ENCODE measurements at places on chromosomes 4 and X.

GRCh38 chr4:181853881-181854511, 389.2 kb upstream of the TENM3 start:
- no peak for DNase-seq

DNA sequence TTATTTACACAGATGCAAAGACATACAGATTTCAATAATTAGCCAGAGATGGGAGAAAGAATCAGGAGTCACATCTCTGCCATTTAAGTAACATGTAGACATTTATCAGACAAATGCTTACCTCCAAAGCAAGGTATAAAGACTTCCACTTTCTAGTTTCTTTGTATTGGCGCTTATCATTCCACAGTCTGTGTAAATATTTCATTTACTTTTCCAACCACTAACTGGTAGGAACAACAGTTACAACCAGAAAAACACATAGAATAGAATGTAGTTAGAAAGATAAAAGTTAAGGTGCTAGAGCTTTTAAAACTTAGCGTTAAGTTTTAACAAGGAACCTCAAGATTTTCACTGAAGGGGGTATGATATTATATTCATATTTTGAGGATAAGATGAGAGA, 40.9 kb upstream of the UGT2B4 start:
- no peak for DNase-seq

DNA sequence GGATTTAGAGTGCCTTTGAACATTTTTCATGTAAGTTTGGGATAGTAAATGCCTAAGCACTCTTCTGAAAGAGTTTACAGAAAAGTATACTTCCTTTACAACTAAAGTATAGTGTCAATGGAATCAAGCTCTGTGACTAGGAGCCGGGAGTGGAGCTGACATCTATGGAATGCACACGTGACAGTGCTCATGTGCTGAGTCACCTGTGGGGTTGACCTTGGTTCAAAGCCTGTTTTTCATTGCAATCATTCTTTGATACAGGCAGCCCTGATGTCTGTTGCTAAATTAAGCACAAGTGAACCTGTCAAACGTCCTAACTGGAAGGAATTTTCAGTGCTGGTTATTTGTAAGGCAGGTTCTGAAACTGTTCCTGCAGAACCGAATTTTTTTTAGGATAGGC, 82.5 kb downstream of the GPAT3 start:
- DNase-seq = no peak

DNA sequence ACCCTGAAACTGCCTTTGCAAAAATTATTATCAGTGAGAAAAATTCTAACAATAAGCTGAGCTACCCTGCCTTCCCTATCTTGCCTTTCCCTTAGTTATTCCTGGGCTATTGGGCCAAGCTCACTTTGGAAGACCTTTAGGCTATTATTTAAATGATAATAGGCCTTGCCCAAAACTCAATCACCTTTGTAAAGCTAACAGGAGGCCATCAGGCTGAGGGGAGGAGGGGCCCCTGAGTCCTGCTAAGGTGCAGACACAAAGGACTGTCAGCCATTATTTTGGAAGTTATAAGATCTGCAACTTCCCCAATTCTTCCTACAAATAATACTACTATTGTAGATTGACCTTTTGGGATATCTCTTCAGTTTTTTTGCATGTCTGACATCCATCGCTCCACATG, 278.8 kb upstream of the DIAPH2 start:
- DNase-seq = no peak

GRCh38 chrX:150503898-150504219, 64.6 kb upstream of the MTM1 start:
- DNase-seq = no peak

GRCh38 chrX:71067712-71068043, 456 bp downstream of the SNX12 start:
- no peak for DNase-seq

DNA sequence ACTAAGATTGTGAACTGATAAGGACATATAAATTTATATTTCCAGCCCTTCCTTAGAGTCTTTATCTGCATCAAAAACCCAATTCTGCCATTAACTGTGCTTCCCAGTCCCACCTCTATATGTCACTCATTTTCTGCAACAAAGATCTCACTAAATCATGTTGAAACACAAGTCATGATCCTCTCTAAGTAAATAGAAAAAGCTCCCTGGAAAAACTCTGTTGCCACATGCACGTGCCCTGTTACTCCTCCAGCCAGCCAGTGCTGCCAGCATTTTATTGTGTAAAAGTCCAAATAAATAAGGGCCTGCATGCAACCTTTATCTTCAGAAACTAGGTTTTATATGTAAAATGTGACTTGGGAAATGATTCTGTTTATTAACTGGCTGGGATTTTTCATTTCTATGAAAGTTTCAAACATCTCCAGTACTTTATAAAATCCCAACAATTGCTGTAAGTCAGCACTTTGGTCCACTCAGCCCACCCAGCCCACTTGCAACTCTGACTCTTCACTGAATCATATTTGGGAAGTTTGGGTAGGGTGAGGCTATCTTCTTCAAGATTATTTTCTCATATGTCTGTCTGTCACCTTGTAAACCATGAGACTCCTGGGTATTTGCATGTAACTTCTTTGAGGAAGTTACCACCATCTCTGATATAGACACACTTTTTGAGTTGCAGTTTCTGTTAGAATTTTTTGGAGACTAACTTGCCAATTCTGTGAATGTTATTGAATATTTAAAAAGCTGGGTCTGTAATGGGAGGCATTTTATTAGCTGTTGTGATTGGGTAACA, 40.0 kb upstream of the SMARCA5 start:
- no peak for DNase-seq

- no peak for DNase-seq
These were observed 646.0 kb downstream of the RPA4 start for GRCh38 chrX:97529536-97530200.

DNA sequence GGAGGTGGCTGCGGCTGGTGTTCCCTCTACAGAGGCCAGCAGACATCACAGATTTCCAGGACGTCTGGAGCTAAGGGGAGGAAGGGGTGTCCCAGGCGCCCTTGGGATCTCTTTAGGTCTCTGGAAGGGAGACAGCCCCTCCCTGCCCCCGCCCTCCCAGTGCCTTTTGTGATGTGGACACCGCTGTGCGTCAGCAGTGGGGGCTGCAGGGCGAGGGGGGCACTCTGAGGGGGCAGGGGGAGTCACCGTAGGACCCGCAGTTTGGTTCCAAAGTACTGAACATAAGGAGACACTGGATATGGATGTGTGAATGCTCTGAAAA, 25.6 kb upstream of the MXD4 start:
- DNase-seq = no peak

DNA sequence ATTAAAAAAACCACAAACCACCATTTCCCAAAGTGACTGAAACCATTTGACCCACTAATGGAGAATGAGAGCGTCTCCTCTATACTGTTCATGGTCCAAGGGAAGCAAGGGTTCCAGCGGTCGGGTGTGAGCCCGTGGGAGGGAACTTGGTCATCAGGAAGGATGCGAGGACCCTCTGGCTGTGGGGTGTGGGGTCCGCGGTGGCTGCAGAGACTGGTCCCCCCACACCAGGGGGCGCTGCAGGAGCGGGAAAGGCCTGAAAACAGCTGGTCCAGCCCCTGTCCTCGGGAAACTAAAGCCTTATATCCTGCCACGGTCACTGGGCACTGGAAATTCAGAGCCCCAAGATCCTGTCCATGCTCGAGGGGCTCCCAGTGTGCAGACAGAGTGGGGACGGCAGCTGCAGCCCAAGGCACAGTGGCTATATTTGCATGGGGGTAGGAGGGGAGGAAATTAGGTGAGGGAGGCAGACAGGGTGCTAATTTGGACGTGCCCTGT, 4.3 kb downstream of the BLOC1S4 start:
- DNase-seq = peak; percentile 46

DNA sequence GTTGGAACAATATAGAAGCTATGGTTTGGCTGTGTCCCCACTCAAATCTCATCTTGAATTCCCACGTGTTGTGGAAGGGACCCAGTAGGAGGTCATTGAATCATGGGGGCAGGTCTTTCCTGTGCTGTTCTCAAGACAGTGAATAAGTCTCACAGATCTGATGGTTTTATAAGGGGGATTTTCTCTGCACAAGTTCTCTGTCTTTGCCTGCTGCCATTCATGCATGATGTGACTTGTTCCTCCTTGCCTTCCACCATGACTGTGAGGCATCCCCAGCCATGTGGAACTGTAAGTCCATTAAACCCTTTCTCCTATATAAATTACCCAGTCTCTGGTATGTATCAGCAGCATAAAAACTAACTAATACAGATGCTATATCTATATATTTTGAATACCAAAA, 135.2 kb upstream of the EDNRA start:
- no peak for DNase-seq

GRCh38 chr4:152307669-152308068, 228.2 kb downstream of the FBXW7 start:
- no peak for DNase-seq

- no peak for DNase-seq
These were observed 187.1 kb downstream of the SHROOM3 start for GRCh38 chr4:76622126-76622525.

DNA sequence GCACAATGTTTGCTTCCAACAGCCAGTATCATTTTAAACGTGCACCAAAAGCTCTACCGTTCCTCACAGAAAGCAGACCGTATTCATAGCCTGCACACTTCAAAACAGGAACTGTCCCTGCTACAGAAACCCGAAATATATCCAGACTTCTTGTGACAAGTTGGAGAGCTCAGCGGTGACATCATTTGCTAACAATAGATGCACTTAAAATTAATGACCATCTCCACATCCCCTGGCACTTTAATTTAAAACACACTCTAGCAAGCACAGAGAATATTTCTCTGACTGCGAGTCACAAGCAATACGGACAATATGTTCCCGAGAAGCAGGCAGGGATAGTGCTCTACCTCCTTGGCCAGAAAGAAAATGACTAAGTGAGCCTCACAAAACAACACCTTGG, 2.5 kb downstream of the NYX start:
- no peak for DNase-seq

DNA sequence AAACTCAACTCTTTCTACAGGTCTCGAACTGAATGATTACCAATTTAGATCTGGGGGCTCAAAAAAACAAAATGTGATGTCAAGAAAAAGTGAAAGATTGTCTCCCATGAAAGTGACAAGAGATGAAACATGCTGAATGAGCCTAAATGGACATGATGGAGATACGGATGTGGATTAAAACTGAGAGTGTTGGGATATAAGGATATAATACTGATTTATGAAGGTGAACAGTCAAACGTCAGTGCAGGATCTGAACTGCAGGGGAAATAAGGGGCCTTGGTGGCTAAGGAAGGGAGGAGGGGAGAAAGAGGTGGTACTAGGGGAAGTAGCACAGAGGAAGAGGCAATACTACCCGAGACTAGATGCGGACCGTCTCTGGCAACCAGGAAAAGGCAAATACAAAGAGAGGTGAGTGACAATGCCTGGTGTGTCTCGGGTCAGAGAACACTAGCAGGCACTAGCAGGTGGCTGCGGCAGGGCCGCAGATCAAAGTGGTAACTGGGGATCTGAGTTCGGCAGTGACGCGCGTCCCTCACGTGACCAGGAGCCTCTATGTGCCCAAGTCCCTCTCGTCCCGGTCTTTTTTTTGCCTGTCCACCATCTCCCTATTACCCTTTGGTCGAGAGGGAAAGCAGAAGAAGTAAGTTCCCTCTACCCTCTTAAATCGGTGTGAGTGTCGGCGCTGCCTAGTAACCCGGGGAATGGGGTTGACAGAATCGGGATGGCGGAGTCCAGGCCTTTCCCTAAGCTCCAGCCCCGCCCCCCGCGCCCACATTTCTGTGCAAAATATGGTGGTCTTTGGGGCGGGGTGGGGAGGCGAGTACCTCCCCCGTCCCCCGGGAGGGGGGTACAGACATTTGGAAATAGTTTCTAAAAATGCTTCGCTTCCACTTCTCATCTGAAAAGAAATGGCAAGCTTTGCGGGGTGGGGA, at the start of gene TCEAL1:
Gene TCEAL1, plus strand, starts transcription at position 590 of the 932 bp plus-strand sequence. CDS start 942 bp downstream, outside the sequence.
- no peak for DNase-seq

- no peak for DNase-seq
These were observed 368.8 kb downstream of the STPG2 start for GRCh38 chr4:97774347-97774989.

- no peak for DNase-seq
These were observed 359.1 kb upstream of the CXorf51A start for GRCh38 chrX:147173594-147173993.

DNA sequence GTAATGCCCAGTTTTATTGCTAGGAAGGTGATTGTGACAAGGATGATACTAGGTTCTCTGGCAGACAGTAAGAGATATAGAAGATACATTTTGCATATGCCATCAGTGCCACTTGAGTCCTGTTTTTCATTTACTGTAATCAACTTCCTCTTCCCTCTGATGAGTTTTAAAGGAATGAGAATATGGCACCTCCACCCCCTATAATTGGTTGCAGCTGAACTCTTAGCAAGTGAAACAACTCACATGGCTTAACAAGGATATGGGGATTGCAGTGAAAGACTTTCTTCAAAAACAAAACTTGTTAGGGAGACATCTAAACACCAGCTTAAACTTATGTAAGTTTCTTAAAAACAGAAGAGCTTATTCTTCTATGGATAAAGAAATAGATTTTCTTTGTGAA, 90.0 kb downstream of the AREG start:
- DNase-seq = no peak

DNA sequence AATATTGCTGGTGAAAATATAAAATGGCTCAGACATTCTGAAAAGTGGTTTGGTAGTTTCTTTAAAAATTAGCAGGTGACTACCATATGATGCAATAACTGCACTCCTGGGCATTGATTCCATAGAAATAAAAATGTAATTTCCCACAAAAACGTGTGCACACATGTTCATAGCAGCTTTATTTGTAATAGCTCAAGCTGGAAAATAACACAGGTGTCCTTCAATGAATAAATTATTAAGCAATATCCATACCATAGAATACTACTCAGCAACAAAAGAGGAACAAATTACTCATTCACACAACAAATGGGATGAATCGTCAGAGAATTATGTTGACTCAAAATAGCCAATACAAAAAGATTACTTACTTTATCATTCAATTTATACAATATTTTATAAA, 893.7 kb upstream of the SLIT2 start:
- no peak for DNase-seq

DNA sequence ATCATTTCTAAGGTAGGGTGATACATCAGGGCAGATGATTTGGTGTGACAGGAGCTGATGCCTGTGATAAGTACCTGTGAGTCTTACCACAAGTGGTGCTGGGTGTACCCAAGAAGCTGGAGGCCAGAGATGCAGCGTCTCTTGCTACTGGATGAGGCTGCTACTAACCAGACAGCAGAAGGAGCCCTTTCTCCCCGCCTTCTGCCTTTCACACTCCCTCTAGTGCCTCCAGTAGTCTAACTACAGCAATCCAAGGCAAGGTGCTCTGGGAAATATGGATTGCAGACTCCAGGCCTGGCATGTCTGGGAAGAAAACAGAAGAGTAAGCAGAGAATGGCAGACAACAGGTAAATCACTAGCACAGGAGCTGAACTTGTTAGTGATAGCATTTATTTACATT, 470.8 kb downstream of the NKX6-1 start:
- DNase-seq = no peak

DNA sequence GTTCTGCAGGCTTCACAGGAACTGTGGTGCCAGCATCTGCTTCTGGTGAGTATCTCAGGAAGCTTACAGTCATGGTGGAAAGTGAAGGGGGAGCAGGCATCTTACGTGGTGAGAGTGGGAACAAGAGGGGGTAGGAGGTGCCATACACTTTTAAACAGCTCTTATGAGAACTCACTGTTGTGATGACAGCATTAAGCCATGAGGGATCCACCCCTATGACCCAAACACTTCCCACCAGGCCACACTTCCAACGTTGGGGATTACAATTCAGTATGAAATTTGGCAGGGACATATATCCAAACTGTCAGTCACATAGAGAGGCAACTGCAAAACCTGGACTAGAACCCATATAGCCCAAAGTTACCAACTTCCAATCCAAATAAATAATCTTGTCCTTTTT, 43.1 kb upstream of the ZCCHC12 start:
- no peak for DNase-seq
